ENCODE measurements at places on chromosomes 5 and 9.

- no peak for DNase-seq
Measured at GRCh38 chr5:151236888-151237287, 13.0 kb upstream of the CCDC69 start.

- no peak for DNase-seq
Measured at GRCh38 chr5:102818345-102818744, 63.2 kb downstream of the PAM start.

- no peak for DNase-seq
Measured at GRCh38 chr5:120096413-120096812, 367.7 kb upstream of the PRR16 start.

- no peak for DNase-seq
Measured at GRCh38 chr5:83428126-83428525, 43.4 kb upstream of the VCAN start.

DNA sequence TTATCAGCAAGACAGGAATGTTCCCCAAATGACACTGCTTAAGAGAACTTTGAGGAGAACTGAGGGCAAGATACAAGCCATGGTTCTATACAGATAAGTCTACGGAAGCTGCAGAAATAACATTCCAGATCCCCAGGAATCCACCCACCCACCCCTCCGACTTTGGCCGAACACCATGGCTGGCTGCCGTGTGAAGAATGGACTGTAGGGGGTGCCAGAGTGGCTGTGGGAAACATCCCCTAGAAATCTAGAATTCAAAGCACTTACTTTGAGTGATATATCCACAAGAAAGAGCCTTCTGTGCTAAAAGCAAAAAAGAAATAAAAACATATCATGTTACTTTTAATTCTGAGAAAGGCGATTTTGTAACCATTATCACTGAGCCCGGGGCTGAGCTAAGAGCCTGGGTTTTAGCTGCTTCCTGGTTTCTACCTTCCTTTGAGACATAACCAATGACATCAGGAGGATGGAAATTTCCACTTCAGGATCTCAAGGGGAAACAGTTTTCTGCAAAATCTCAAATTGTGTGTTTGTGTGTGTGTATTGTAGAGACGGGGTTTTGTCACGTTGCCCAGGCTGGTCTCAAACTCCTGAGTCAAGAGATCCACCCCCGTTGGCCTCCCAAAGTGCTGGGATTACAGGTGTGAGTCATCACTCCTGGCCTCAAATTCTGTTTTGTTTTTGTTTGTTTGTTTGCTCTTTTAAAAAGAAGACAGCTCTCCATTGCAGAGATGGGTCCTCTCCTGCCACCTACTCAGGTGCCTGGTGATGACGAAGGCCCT lies 36.4 kb downstream of the GGTA1 start:
- peak; percentile 73 for DNase-seq

- DNase-seq = no peak
Measured at GRCh38 chr5:135704616-135705015, 125.8 kb upstream of the CXCL14 start.

DNA sequence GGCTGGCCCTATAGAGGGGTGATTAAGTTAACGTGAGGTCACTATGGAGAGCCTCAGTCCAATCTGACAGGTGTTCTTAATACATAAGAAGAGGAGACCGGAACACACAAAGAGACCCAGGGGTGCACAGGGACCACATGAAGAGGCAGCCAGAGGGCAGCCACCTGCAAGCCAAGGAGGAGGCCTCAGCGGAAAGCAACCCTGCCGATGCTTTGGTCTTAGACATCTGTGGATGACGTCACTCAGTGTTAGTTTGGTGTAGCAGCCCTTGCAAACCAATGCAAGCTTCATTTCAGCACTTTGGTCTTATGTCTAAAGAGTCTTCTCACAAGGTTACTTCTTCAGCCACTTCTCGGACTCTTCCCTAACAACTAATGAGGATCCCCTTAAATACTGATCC lies 47.6 kb upstream of the GRHPR start:
- no peak for DNase-seq

GRCh38 chr9:127903557-127904475 lies 4.4 kb upstream of the ST6GALNAC6 start:
- DNase-seq = peak; percentile 73

DNA sequence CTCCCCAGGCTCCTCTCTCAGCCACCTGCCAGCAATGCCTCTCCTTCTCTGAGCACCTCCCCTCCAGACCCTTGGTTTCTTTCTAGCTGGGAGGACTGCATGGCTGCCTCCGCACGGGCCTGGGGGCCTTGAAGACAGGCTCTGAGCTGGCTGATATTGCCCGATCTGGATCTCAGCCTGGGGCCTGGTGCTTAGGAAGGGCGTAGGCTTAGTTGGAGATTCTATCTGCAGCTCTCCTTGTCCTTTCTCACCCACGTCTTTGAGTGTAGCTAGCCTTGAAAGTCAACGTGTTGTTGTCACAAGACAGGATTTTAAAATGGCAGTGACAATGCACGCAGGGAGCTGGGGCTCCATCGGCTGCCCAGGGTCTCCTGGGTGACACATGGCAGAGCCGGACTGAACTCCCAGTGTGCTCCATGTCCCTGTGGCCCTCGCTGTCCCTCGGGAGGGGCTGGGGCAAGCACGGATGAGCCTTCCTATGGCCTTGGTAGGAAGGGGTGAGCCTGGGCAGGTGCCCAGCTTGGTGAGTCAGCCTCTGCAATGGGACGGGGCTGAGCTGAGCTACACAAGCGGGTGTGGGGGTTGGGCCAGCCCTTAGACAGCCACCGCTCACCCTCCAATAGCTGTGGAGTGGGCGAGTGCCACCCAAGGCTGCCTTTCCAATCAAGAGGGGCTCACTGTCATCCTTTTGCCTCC lies 9.4 kb downstream of the ADAMTSL2 start:
- no peak for DNase-seq
